ENCODE measurements at places on chromosomes 1 and 21.

GRCh38 chr1:233112186-233113008 is 162.0 kb downstream of the NTPCR start:
- no peak for DNase-seq

GRCh38 chr1:44300852-44301251 is 54.2 kb downstream of the ERI3 start:
- DNase-seq: no peak

GRCh38 chr1:31881688-31882000 is 56.5 kb downstream of the PTP4A2 start:
- no peak for DNase-seq

DNA sequence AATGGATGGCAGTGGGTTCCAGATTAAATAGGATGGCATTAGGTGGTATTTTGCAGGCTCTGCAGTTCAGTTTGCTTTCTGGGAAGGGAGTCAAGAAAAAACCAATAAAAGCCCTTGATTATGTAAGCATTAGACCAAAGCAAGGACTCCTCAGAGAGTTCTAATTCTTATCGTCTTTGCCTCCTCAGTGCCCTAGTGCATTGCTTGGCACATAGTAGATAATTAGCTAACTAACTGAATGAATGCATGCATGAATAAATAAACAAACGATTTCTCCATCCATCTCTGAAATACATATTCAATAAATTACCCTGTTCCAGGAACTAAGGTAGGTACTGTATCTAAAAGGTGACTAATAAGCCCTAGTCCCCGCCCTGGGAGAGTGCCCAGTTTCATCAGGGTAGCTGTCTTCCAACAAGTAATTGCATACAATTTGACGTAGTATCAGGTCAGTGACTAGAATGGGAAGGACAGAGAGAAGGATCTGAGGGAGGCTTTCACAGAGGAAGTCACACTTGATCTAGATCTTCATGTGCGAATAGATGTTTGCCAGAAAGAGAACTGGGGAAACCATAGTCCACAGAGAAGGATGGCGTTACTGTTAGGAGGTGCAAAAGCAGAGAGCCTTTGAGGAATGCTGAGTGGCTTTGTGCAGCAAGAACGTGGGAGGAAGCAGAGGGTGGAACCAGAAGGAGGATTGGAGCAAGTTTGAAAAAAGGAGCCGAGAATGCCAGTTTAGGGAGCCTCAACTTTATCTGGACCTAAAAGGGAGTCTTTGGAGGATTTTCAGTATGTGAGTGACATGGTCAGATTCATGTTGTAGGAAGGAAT is 111.4 kb downstream of the TBX19 start:
- DNase-seq: no peak

Measured in stimulated activated CD4-positive, alpha-beta T cell treated with anti-CD3 and anti-CD28 coated beads, Interleukin-4, amount 100 ng/mL, for 48 hours (primary cell).